Fibroblast of skin of left quadriceps (primary cell): ENCODE measurements at places on chromosomes 13 and 19.
A peak's percentile ranks its signal among the peaks of the same experiment; 100 is the strongest.

GRCh38 chr13:97339019-97339987 lies 94.7 kb upstream of the RAP2A start:
- DNase-seq: peak; percentile 80

DNA sequence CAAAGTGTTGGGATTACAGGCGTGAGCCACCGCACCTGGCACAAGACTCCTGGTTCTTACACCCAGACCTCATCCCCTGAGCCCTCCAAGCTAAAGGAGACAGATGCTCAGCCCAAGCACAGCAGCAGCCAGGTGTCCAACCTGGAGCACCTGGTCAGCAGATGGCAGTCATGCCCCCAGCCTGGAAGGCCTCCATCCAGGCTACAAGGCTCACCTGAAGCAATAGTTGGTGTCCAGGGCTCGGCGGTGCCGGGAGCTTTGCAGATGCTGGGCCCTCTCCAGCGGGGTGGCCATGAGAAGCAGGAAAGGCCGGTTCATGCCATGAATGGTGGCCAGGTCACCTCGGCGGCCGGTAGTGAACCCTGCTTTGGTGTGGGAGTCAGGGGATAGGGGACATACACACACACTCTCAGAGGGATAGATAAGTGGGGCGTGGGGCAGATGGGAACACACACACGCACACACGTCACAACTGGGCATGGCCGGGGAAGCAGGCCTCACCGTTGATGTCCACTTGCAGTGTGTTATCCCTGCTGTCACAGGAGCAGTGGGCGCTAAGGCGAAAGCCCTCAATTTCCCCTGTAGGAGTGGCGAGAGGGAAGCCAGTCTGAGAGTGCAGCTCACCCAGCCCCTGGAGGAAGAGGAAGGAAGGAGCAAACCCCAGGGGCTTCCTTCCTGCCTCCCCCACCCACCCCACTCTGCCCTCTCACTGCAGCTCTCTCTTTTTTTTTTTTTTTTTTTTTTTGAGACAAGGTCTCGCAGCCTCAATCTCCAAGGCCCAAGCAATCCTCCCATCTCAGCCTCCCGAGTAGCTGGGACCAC lies 11.8 kb downstream of the TGFB1 start:
- no peak for DNase-seq

GRCh38 chr19:33401683-33402420 lies 28.3 kb downstream of the CEBPG start:
- no peak for DNase-seq

DNA sequence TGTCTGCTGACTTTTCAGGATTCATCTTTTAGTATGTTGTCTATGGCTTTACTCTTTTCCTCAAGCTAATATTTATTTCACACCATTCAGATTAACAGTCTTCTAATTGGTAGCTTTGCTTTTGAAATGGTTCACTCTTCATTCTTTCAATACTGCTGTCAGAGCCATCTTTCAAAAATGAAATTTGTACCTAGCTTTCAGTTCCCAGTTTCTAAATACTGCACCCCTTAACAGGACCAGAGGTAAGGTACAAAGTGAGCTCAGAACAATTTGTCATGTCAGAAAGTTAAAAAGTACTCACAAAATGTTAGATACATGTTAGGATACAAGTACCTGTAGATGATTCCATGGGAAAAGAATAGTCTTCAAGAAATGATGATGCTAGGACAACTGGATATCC lies 83.0 kb downstream of the FNDC3A start:
- no peak for DNase-seq

GRCh38 chr19:33055718-33056117 lies 9.0 kb downstream of the RHPN2 start:
- no peak for DNase-seq

DNA sequence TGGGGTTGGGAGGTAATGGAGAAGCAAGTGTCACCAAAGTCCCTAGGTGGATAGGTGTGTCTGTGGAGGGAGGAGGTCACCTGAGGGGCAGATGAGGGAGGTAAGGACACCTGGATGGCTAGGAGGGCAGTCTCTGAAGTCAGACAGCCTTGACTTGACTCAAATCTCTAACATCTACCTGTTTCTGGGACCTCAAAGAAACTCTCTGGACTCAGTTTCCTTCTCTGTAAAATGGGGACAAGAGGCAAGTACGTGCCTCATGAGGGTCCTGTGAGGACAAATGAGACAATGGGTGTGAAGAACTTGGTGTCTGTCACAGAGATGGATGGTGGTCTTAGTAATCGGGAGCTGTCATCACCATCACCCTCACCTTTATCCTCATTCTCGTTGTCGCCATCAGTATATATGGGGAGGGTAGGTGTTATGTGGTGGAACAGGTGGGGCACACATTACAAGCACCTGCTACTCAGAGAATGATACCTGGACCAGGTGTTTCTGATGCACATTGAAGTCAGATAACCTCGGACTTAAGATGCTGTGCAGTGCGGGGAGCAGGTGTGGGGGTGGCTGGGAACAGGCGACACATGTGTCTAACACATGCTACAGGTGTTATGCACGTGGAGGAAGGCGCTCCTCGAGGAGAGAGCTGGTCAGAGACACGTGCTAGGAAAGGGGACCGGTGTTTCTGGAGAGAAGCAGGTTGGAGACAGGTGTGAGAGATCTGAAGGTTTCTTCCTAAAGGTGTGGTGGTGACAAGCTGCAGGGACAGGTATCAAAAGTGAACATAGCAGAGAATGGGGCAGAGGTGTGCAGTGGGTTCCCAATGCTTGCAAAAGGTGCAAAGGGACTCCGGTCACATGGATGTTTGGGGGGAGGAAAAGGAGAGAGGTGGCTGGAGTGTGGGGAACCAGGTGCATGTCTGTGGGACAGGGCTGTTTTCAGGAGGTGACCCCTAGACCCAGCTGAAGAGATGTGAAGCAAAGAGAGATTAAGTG lies 3.8 kb downstream of the ERFL start:
- DNase-seq: no peak

DNA sequence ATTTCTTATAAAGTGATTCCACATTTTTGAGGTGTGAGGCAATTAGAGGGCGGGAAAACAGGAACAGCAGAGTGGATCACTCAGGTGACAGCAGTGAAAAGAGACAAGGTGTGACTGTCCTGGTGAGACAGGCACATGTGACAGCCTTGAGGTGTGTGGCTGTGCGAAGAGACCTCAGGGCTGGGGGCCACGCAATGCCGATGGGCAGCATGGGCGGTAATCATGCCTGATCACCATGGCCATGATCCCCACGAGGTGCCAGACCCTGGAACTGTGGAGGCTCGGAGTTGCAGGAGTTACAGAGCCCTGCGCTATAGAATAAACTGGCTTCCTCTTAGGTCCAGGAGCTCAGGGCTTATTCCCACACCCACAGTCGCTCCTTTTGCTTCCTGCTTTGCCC lies 2.0 kb downstream of the SPACA6 start:
- DNase-seq: no peak

DNA sequence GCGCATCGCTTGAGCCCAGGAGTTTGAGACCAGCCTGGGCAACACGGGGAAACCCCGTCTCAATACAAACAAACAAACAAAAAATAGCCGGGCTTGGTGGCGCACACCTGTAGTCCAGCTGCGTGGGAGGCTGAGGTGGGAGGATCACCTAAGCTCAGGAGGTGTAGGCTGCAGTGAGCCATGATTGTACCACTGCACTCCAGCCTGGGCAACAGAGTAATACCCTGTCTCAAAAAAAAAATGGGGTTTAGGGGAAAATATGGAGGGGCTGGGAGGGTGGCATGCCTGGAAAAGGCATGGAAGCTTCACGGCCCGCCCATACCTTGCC lies 1.9 kb upstream of the ISYNA1 start:
- DNase-seq: no peak

DNA sequence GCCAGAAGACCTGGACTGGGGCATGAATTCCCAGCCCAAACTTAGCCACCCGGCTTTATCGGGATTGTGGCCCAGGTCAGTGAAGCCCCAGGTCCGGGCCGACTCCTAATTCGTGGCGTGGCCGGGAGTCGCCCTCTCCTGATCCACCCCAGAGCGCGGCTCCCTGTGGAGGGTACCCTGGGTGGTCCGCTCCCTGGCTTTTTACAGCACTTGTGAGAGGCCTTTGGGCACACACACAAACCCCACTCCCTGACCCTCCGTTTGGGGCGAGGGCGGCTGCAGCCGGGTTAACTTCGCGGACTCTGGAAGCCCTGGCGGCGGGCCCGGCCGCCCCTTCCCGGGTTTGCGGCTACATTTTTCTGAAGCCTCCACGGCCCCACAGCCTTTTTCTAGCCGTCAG lies 56.4 kb downstream of the ZNF568 start:
- no peak for DNase-seq

- DNase-seq: peak; percentile 3
These were observed 3.7 kb downstream of the GGACT start for GRCh38 chr13:100584896-100585295.

DNA sequence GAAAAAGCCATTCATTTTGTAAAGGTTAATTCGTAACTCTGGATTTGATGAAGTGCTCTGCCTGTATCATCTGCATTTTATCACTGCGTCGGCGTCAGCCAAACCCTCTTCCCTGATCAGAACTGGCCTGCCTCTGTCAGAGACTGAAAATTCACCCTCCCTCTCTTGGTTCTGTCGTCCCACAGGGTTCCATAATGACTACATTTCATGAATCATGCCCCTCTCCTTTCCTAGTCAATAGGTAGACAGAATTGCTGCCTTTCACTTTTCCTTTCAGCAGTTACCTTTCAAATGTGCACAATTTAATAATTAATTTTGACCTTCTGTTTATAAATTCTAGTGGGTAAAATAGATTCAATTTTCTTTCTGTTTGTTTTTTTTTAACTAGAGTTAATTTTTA lies 423.4 kb downstream of the RFC3 start:
- no peak for DNase-seq

- no peak for DNase-seq
These were observed 373.5 kb downstream of the MYO16 start for GRCh38 chr13:109002934-109003333.

DNA sequence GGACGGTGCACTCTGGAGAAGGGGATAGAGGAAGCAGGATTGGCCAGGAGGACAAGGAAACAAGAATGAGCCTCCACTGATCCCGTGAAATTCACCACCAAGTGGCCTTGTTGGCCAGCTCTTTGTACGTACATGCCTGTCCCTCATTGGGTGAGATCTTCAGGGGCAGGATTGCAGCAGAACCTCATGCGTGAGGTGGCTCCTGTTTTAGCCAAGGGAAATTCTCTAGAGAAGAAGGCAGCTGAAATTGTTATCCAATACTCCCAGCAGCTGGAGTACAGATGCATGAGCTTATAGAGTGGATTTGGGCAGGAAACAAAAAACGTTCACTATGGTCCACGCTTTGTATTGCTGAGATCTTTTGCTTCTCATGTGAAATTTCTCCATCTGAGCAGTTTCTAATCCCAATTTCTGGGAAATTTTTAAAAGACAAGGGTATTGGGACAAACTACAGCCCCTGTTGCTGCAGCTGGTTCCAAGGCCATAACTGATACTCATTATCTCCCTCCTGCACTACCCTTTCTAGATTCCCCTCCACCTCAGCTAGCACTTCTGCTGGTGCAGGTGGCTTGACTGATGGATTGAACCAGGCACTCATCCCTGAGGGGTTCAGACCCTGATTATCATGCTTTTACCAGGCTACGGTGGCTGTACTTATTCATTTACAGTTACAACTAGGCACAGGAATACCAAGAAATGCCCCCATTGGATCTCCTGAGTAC lies 3.9 kb upstream of the RNF6 start:
- DNase-seq: no peak

DNA sequence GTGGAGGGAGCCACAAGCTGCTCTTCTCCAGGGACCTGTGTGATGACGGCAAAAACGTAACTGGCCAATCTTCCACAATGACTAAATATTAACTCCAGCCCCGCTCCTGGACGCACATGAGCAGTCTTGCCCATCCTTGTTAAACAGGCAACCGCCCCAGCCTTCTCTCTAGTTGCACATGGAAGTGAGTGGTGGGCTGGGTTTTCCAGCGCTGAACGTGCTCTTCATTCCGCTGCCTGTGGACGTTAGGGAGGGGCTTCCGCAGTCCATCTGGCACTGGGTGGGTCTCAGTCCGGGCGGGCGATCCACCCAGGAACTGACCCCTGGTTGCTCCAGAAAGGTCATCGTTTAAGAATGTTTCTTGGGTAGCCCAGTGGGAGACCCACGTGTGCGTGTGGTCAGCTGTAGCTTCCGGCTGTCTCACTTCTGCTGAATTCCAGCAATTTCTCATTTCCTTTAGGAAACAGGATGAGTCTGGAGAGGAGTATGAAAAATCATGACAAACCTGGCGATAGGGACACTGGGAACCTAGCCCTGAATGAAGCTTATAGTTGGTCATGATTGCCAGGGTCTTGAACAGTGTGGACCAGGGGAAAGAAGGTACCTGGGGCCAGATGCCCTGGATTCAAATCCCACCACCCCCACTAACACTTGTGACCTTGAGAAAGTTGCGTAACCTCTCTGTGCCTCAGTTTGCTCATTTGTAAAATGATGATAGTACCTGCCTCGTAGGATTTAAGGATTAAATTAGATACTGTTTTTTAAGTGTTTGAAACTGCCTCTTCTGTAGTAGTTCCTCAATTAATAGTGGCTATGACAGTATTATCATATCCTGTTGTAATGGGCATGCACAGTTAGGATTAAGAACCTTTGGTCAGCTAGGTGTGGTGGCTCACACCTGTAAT lies 92.6 kb downstream of the SIPA1L3 start:
- DNase-seq: peak; percentile 77

- no peak for DNase-seq
These were observed 18.8 kb downstream of the NLRP4 start for GRCh38 chr19:55855160-55855559.

DNA sequence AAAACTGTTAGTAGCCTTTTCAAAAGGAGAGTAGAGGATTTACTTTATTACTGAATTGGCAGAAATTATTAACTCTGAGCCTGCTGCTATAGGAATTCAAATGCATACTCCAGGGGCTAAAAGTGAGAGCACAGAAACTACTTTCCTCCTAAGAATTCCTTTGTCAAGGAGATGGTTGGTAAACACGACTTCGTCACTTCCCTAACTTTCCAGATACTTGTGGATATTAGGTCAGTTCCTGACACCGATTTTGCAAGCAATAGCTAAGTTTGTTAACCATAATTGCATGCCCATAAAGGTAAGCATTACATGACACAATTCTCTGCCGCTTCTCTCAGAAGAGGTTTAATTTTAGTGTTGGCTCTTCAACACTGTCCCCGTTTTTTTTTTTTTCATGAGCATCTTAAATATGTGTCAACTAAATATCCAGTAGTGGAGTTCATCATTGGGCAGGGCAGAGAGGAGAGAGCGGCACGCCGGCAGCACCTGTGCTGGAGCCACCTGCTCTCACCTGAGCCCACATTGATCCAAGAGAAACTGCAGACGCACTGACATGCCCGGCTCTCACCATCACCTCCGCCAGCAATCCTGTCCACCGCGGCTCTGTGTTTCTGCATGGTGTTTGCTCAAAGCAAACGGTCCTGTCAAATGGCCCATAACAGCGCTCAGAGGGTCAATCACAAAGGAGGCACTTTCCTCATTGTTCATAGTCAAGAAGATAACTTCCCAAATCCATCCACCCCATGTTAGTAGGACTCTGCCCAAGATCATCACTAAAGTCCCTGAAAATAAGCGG lies 2.6 kb downstream of the MED26 start:
- DNase-seq: no peak
